Chondrocyte (in vitro differentiated cells): ENCODE measurements at places on chromosomes 12 and 14. TPM values are rescaled to one million over a fixed set of nuclear protein-coding genes. Genes with fewer than 3 reads are reported as not detected.

Gene MYO1A
- total RNA-seq = 0.48 TPM in 1 of 3 replicates, not detected in the others

Gene HSPB8
- 14.2 to 31.3 TPM (median 29.4 TPM) in 3 replicates for total RNA-seq

Gene CATSPERB
- total RNA-seq = 0.99 to 2.8 TPM (median 2.2 TPM) in 3 replicates

Gene HCAR3
- not detected in 3 replicates for total RNA-seq

- DNase-seq = no peak
Observed at GRCh38 chr12:131131077-131131807, 177.5 kb downstream of the ADGRD1 start.

DNA sequence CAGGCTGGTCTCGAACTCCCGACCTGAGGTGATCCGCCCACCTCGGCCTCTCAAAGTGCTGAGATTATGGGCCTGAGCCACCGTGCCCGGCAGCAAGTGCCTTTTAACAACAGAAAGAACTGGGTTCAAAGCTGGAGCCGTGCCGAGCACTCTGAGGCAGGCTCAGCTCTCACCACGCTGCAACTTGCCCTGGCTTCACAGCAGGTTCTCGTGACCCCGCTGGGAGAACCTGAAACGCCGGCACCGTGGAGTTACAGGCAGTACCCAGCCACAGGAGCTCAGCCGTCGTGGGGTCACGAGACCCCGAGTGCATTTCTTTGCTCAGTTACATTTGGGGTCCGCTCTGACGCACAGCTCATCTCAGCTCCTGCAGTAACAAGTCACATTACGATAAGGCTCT lies 14.4 kb downstream of the GOLGA3 start:
- no peak for DNase-seq

DNA sequence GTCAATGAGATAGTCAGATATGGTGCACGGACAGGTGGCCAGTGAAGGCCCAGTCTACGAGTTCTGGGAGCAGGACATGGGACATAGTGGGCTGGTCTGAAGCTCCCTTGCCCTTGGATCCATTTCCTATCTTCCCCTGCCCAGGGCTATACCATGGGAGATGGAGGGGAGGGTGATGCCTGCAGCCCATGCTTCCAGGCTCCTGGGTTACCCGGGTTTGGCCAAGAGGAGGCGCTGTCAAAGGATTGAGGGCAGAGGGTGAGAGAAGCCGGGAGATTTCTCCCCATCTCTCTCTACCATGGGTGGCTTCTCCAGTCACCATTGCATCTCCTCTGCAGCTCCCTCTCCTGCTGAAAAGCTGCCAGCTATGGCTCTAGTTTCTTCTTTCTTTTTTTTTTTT lies 52.8 kb upstream of the LHX5 start:
- no peak for DNase-seq

DNA sequence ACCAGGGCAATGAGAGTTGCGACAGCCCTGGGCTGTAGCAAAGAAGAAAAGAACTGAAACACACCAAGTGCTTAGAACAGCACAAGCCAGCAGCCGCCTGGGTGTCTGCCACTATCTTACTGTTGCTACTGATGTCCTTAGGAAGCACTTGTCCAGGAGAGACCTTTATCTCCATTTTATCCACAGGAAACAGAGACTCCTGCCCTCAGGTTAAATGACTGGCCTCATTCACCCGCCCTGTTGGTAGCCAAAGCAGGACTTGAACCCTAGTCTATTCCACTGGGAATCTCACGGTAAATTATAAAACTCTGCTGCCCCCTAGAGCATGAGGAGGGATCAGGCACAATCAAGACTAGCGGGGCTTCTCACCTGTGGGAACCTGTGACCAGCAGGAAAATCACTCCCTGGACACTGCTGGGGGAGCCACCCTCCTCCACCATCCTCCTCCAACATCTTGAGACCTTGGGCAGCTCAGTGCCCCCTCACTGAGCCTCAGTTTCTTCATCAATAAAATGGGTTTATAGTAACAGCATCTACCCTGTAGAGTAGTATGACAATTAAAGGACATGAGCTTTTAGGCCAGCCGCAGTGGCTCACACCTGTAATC lies 20.5 kb upstream of the TESC start:
- peak; percentile 30 for DNase-seq

DNA sequence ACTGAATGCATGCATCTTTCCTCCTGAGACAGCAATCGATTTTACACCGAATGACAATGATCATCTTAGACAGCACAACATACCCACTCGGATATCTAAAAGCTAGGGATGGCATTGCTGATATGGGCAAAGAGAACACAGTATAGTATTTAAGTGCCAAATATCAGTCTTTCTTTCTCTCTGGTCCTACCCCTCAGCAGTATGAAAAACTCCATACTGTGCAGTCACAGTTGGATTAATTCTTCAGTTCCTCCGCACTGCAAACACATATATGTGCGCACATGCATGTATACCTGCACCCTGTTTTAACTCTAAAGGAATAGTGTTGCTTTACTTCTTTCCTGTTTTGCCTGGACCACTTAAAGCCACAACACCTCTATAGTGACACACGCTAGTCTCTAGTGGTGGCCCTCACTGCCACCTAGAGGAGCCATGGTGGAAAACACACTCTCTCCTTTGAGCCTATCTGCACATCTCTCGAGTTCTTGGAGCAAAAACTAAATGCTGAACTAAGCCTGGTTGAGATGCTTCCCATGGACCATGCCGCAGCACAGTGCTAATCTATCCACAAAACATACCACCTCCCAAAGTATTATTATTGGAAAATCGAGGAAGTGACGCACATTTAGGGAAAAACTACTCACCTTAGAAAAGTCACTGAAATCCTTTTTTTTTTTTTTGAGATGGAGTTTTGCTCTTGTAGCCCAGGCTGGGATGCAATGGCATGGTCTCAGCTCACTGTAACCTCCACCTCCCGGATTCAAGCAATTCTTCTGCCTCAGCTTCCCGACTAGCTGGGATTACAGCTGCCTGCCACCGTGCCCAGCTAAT lies 11.9 kb downstream of the TMEM52B start:
- DNase-seq = no peak

DNA sequence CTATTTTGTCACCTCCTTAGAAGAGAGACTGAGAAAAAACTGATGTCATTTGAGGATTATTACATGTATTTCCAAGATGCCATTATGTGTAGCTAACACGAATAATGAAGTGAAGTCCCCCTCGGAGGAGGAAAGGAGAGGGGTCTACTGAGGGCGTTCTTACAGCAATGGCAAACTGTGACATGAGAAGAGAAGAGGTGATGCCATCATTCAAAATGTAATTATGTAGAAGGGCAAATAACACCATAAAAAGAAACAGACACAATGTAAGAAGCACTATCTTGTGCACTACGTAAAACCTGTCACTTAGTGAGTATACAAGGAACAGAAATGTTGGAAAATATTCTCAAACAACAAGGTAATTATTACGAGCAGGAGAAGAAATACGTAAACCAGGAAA lies 126.5 kb downstream of the NELL2 start:
- DNase-seq = no peak

GRCh38 chr12:53939141-53940108 lies 794 bp downstream of the HOXC13 start:
- no peak for DNase-seq

DNA sequence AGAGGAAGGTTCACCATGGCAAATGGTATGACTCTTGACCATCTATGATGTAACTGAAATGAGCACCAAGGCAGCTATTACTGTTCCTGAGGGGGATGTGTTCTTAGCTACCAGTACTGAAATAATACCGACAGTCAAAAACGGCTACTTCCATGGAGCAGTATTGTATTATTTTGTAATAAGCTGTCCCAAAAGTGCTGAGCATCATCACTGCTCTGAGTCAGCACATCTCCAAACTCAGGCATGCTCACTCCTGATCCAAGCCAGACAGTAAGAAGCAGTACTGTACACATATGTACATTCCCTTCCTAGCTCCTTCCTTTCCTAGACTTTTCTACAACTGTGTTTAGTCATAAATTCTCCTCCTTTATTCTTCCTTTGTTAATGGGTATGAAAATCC lies 8.6 kb downstream of the VTI1B start:
- no peak for DNase-seq

GRCh38 chr12:132653567-132654290 lies 33.4 kb downstream of the POLE start:
- no peak for DNase-seq

GRCh38 chr14:81452341-81453133 lies 52.4 kb upstream of the STON2 start:
- no peak for DNase-seq

DNA sequence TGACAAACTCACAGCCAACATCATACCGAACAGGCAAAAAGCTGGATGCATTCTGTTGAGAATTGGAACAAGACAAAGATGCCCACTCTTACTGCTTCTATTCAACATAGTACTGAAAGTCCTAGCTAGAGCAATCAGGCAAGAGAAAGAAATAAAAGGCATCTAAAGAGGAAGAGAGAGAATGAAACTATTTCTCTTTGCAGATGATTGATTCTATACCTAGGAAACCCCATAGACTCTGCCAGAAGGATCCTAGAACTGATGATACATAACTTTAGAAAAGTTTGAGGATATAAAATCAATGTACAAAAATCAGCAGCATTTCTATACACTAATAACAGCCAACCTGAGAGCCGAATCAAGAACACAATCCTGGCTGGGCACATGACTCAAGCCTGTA lies 6.1 kb upstream of the ANO6 start:
- no peak for DNase-seq

DNA sequence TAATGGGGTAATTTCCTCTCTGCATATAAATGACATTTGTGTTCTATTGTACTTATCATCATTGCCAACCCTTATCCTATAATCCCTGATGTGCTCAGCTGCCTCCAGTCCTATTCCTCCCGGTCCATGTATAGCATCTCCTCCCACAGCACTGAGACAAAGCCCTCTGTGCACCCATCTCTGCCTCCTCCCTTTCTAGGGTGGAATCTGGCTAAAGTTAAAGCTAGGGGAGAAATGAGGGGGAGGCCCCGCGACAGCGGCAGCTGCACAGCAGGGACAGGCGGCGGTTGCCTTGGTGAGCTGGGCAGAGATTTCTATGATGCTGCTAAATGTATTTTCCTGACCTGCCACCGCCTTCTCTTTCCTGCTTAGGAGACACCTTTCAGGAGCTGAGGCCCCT lies 12.8 kb upstream of the ZDHHC22 start:
- no peak for DNase-seq

- DNase-seq = no peak
Observed at GRCh38 chr12:51814311-51815088, 34.0 kb downstream of the FIGNL2 start.

DNA sequence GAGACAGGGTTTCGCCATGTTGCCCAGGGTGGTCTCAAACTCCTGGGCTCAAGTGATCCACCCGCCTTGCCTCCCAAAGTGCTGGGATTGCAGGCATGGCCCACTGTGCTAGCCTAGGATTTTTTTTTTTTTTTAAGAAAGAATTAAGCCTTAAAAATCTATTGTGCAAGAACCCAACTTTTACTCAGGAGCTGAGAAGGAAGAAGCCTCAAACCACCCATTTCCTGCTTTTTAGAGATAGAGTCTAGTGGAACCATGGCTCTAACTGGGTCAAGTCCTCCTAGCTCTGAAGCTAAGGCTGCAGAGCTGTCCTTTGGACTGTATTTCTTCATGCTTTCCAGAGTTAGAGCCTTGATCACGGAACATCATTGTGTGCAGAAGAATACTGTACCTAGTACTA lies 1.3 kb upstream of the TSFM start:
- DNase-seq = no peak
